CD8-positive, alpha-beta T cell (primary cell): ENCODE measurements at places on chromosomes 11 and 22. TPM values are rescaled to one million over a fixed set of nuclear protein-coding genes. Genes with fewer than 3 reads are reported as not detected.

The SLC15A3 gene
- total RNA-seq = 9.0 TPM

The TRPM5 gene
- total RNA-seq = 0.60 TPM

The FOLR1 gene
- total RNA-seq = not detected

The MS4A6E gene
- total RNA-seq = not detected

The VEGFB gene
- 33.6 TPM for total RNA-seq

The PTS gene
- 83.5 TPM for total RNA-seq

The FOLR2 gene
- not detected for total RNA-seq

The CEP126 gene
- 0.81 TPM for total RNA-seq

The MPEG1 gene
- 0.64 TPM for total RNA-seq

The EXPH5 gene
- total RNA-seq = 1.5 TPM

The BEST1 gene
- 0.08 TPM for total RNA-seq

The MYOD1 gene
- total RNA-seq = not detected

The DDT gene
- total RNA-seq = 70.9 TPM

The MOGAT2 gene
- total RNA-seq = not detected

The MRGPRX3 gene
- total RNA-seq = not detected

The TNNI2 gene
- total RNA-seq = 0.60 TPM

The P2RY6 gene
- total RNA-seq = not detected

The OR5A1 gene
- not detected for total RNA-seq

The PYGM gene
- 4.7 TPM for total RNA-seq

The LDHAL6A gene
- total RNA-seq = not detected

The GPR83 gene
- total RNA-seq = 0.11 TPM

The P2RY2 gene
- total RNA-seq = not detected

The NXPE1 gene
- not detected for total RNA-seq

The TRABD gene
- 178 TPM for total RNA-seq

The OR4D11 gene
- total RNA-seq = not detected

The PANX3 gene
- not detected for total RNA-seq

The ANO9 gene
- 84.0 TPM for total RNA-seq

The MS4A12 gene
- total RNA-seq = not detected

The UBQLNL gene
- total RNA-seq = 0.16 TPM

The C11orf52 gene
- total RNA-seq = not detected

The DCHS1 gene
- 11.1 TPM for total RNA-seq

The KMT5B gene
- total RNA-seq = 24.3 TPM

The ROM1 gene
- total RNA-seq = 1.7 TPM

The TMPRSS5 gene
- total RNA-seq = 0.86 TPM

The LSP1 gene
- total RNA-seq = 190 TPM

The PRAME gene
- not detected for total RNA-seq

The MYBPC3 gene
- total RNA-seq = not detected

The MMP11 gene
- 1.3 TPM for total RNA-seq

The ROBO4 gene
- total RNA-seq = not detected

The SYNGR1 gene
- 1.9 TPM for total RNA-seq

The CDC42BPG gene
- 7.9 TPM for total RNA-seq

The SLC16A8 gene
- not detected for total RNA-seq

The CAVIN3 gene
- total RNA-seq = not detected

The CALCA gene
- not detected for total RNA-seq
